T-helper 22 cell (primary cell): ENCODE measurements at places on chromosomes 7 and 10.

DNA sequence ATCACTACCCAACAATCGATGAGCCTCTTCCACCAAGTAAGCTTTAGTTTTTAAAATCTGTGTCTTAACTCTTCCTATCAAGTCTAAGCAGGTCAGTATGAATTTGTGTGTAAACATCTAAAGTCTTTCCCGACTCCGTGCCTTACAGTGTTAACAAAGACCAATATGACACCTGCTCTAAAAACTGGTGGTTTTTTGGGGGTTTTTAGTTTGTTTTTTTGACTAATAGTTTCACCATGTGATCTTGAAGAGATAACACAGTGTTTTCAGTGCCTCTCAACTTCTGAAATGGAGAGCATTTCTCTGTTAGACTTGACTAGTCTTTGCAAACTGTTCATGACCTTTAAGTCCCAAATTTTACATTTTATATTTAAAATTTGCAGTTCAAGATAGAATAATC is 132.0 kb upstream of the STK17A start:
- no peak for DNase-seq

DNA sequence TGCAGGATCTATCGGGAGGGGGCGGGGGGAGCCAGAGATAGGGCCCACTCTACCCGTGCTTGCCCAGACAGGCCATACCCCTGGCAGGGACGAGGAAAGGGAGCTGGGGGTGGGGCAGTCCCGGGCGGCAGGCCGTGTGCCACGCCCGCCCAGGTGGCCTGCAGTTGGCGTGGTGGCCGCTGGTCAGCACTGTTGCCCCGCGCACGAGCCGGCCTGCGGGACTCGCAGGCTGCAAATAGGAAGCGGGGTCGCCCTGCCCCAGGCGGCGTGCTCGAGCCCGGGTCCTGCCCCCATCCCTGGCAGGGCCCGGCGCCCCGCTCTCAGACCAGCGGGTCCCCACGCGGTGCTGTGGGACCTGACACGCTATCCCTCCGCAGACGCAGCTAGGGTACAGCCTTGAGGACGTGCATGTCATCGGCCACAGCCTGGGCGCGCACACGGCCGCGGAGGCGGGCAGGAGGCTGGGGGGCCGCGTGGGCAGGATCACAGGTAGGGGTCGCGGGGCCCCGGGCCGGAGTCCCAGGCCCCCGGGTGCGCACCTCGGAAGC is 6.7 kb downstream of the PNLIPRP2 start:
- no peak for DNase-seq

DNA sequence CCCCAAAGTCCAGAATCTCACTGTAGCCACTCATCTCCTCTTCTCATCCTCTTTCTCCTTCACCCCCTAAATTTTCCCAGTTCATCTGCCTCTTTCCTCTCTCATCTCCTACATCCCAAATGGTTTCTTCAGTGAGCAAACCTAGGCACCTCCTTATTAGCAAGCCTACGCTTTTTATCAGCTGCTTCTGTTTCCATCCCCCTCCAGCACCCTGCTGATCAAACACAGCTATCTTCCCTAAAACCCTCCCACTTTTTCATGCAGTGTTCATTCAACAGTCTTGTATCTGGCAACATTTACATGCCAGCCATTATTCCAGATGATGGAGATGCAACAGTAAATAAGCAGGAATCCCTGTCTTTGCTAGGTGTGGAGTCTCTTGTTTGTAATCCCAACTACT is 3.3 kb upstream of the ABRAXAS2 start:
- DNase-seq, result no peak

- DNase-seq, result no peak
These were observed 282.3 kb upstream of the CHRM2 start for GRCh38 chr7:136585954-136586670.

GRCh38 chr10:34407324-34407805 is 407.7 kb downstream of the PARD3 start:
- no peak for DNase-seq

- DNase-seq, result no peak
These were observed 29.1 kb downstream of the TNRC18 start for GRCh38 chr7:5394264-5395105.

DNA sequence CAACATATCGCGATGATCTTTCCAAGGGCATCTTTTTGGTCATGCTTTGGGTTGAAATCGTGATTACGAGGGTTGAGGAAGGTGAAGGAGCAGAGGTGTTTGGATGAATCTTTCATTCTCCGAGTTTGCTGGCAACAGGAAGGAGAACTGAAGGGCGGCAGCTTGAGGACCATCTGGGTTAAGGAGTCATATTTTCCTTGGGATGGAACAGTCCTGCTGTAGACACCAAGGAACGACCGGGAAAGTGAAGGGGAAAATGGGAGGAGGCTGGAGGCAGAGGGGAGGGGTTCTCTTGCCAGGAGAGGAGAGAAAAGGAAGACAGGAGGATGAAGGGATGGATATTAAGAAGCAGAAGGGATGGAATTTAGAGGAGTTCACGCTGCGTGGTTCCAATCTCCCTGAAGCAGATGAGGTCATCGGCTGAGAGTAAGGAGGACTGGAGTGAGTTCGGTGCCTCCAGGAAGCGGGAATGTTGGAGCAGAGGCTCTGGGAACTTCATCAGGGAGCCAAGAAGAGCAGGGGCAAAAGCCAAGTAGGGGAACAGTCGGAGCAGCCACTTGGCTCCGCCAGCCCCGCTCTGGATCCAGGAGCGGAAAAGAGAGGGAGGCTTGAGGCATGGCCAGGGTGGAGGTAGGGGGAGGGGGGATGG is 116.6 kb upstream of the GALNT17 start:
- DNase-seq, result no peak

- no peak for DNase-seq
These were observed 70.2 kb upstream of the ANK3 start for GRCh38 chr10:60459701-60460457.

- DNase-seq, result no peak
These were observed 13.7 kb downstream of the KIN start for GRCh38 chr10:7773845-7774801.

GRCh38 chr10:88888810-88889445 is 8.9 kb downstream of the STAMBPL1 start:
- no peak for DNase-seq

DNA sequence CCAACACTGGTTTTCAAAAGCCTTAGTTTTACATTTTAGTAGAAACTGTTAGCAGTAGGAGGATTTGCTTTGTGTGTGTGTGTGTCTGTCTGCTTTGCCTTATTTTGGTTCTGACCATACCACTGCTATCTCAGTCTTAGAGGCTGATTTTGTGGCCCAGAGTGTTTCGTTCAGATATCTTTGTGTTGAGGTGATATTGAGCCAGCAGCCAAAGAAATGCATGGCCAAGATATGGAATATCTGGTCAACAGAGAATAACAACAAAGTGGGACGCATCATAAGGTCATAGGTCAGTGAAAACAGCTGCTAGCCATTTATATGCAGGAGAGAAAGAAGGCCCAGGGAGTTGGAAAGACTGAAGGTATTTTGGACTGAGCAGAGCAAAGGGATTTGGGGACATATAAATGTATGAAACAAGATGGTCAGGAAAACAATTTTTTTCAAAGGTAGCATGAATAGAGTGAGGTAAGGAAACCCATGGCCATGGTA is 47.7 kb downstream of the KIAA1217 start:
- DNase-seq, result no peak

- no peak for DNase-seq
These were observed 465.3 kb downstream of the REEP3 start for GRCh38 chr10:63986536-63986935.

GRCh38 chr7:7719236-7719635 is 829 bp upstream of the RPA3 start:
- DNase-seq, result no peak

- no peak for DNase-seq
These were observed 99.0 kb upstream of the LSM8 start for GRCh38 chr7:118085000-118085399.

GRCh38 chr10:80275135-80275498 is 14.3 kb downstream of the MAT1A start:
- no peak for DNase-seq

DNA sequence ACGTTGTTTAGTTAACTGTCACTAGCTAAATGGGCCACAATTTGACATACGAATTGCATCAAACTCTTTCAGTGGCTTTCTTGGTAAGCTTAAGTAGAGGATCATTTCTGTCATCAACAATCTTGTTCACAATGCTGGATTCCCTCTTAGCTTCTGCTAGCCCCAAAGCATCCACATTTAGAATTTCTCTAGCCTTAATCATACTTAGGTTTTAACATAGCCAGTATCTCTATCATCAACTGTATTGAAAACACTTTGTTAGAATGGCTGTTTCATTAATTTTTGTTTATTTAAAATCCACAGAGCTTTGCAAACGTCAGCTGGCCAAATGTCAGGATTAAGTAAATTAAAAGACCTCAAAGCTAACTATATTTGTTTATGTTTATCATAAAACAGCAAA is 41.1 kb downstream of the ABRAXAS2 start:
- no peak for DNase-seq

DNA sequence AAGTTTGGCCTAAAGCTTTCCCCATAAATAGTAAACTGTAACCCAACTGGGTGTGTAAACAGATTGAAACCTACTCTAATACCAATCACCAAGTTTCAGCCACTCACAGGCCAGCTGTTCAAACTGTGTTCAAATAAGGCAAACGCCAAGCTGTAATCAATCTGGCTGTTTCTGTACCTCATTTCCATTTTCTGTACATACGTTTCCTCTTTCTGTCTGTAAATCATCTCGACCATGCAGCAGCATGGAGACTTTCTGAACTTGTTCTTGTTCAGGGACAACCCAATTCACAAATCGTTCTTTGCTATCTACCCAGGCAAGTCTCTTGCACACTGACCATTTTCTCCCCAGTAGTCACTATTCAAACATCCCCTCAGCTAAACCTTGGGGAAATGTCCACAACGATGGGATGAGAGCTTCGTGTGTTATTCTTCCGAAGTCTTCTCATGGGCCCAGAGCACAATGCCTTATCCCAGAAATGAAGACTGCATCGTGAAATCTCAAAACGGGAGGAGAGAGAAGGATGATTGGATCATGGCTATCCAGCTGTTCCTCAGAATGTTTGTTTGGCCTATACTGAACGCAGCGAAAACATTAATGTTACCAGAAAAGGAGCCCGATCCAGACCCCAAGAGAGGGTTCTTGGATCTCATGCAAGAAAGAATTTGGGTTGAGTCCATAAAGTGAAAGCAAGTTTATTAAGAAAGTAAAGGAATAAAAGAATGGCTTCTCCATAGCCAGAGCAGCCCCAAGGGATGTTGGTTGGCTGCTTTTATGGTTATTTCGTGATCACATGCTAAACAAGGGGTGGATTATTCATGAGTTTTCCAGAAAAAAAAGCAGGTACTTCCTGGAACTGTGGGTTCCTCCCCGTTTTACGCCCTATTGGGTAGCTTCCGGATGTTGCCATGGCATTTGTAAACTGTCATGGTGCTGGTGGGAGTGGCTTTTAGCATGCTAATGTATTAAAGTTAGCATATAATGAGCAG is 86.2 kb downstream of the SLC16A9 start:
- no peak for DNase-seq

DNA sequence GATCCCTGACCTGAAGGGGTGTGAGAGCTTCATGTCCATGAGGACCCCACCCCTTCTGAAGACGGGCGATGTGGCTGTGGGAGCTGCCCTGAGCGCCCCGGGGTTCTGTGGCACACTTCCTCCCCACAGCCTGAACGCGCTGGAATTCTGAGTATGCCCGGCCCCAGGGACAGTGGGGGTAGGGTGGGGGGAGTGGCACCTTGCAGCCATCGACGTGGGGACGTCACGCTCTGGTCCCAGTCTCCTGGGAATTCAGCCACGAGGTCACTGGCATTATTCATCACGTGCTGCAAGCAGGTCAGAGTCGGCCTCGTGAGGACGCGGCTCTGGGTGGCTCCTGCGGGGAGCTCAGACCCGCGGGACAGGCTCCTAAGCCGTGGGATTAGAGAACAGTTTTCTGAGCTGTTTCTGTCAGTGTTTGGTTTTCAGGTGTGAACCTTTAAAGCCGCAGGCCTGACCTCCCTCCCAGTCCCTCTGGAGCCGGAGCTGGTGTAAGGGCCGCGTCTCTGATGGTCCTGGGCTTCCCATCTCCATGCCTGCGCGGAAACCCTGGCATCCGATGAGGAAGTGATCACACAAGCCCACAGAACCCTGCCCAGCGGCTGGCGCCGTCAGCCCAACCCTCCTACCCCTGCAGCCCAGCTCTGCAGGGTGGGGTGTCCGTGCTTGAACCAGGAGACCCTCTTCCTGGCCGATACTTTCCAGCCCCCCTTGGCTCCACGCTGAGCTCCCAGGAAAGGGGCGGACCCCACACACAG is 16.1 kb downstream of the GPR146 start:
- no peak for DNase-seq

DNA sequence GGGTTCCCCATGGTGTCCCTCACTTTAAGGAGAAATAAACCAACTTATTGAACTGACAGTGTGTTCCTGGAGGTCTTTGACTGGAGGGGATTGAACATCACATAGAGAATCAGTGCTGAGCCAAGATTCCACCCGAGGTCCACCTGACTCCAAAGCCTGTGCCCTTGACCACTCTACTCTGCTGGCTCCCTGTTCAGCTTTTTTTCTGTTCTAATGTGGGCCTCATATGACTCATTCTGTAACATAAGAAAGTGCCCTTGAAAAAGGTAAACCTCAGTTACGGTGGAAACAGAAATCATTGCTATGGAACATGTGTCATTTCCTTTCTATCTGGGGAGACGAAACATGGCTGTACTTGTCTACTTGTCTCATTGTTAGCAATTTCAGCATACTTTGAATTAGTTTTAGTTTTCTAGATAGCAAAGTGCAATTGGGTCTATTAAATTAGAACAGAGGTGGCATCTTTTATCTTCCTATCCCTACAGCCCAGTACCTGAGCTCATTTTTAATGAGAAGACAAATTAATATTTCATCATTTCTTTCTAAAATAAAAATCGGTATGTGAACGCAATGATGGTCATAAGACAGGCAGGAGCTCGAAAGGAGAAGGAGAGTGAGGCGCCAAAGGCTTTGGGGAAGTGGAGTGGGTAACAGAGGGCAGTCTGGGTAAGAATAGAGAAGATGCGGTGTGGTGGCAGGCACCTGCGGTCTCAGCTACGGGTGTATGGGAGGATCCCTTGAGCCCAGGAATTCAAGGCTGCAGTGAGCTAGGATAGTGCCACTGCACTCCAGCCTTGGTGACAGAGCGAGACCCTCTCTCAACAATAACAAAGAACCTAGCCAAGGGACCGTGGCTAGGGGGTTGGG is 1.5 kb downstream of the GSDME start:
- no peak for DNase-seq

- DNase-seq, result no peak
These were observed 66.9 kb upstream of the TFEC start for GRCh38 chr7:116097365-116098009.

- no peak for DNase-seq
These were observed 12.7 kb downstream of the FAM3C start for GRCh38 chr7:121383235-121383910.

GRCh38 chr10:95290461-95291364 is at the start of gene PDLIM1:
Gene PDLIM1 (minus strand): TSS chr10:95291003. CDS start chr10:95290915, 88 bp downstream.
- DNase-seq, result peak; percentile 12

GRCh38 chr7:74269757-74270277 is 15.6 kb upstream of the RFC2 start:
- DNase-seq, result peak; percentile 48
